ENCODE measurements at places on chromosomes 16 and 17.

- DNase-seq = no peak
Observed at GRCh38 chr17:38465391-38466345, 37.4 kb downstream of the ARHGAP23 start.

DNA sequence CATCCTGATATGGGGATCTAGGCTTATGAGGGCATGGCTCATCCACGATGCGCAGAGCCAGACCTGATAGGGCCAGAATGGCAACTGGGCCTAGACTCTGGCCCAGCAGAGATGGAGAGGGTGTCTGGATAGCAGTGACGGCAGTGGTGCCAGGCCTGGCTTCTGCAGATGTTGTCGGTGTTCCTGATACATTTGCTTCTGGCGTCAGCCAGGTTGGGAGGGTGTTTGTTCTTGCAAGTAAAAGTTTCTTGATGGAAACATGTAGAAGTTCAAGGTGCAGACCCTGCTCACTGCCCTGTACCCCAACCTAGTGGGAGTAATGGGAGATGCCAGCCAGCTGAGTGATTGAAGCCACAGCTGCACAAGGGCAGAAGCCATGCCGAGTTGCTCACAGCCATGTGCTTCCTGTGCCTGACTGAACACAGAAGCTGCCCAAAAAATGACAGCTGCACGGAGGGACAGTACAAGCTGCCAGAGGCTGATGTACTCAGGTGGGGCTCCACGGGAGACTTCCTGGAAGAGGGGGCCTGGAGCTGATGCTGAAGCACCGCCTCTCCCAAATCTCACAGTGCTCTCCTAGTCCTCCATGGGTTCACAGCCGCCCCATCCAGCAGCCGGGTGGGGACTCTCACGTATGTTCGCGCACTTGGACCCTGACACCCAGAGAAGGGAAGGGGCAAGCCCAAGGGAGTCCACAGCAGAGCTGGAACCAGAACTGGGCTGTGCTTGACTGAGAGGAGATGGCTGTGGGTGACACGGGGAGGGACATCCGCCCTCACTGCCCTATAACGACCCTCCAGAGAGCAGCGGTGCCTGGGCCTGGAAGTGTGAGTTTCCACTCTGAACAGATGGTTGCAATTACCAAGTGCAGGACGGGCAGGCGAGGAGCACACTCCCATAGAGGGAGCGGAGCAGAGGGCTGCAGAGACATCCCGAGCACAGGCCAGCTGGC is 78.7 kb downstream of the N4BP1 start:
- DNase-seq = no peak

GRCh38 chr17:28896491-28896883 is 1.0 kb downstream of the FLOT2 start:
- DNase-seq = no peak

DNA sequence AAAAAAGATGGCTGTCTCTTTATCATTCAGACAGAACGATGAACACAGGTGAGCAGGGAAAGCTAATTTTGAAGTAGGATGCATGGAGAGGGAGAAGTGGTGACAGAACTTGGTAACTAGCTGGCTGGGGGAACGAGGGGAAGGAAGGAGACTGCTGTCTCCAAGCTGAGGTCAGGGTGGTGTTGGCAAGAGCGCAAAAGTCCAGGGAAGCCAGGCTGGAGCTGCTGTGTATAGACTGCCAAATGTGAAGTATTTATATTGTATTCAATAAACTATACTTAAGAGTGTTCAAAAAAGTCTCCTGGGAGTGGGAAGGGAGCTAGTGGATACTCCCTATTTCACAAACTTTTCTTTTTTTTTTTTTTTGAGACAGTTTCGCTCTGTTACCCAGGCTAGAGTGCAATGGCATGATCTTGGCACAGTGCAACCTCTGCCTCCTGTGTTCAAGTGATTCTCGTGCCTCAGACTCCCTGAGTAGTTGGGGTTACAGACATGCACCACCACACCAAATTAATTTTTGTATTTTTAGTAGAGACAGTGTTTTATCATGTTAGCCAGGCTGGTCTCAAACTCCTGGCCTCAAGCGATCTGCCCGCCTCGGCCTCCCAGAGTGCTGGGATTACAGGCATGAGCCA is 8.2 kb downstream of the TMEM106A start:
- DNase-seq = no peak

DNA sequence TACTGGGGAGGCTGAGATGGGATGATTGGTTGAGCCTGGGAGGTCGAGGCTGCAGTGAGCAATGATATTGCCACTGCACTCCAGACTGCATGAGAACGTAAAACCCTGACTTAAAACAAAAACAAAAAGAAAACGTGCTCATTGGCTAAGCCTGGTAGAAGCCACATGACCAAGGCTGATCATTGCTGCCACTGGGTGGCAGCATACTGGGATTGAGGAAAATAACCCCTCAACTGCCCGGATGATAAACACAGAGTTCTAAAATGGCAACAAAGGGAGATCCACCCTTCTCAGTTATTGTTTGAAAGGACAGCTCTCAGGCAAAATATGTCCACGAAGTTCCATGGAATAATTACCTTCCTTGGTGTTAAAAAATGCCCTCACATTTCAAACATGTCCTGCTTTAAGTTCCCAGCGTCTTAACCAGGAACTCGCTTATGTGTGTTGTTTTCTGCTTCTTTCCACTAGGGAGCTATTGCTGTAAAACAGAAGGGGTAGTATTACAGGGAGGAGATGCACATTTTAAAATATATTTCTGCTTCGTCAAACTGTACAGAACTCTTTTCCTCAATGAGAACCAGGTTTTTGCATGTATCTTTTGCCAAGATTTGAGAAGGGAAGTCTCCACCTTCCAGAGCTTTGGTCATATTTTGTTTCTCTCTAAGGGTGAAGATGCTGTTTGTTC is 675.3 kb downstream of the MAF start:
- no peak for DNase-seq

DNA sequence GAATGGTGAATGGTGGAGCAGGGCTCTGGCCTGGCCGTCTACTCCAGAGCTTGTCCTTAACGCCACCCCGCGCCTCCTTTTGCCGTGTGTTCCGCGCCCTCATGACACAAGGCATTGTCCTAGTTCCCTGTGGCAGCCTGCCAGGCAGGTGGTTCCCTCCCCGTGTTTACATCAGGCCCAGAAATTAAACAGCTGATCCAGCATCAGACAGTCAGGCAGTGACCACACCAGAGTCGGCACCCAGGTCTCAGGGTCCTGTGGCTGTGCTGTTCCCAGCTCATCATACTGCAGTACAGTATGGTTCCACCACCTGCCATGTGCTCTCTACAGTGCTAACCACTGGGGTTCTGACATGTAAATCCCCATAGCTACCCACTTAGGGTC is 119.7 kb downstream of the RAB11FIP4 start:
- DNase-seq = no peak

DNA sequence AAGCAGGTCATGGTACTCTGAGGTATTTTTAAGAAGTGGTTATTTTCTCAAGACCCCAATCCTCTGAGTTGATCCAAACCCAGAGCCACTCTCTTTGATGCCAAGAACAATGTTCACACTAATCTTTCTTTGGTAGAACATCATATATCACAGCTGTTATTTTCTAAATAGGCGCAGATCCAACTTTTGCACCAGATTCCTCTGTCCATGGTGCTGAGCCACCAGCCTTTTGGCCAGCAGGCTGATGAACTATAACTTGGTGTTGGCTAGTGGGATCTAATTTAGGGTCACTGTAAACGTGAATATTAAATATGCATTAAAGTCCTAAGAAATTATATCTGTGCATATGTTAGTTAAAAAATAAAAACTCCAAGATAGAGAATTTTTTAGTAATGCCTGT is 7.0 kb upstream of the ZKSCAN2 start:
- DNase-seq = no peak

DNA sequence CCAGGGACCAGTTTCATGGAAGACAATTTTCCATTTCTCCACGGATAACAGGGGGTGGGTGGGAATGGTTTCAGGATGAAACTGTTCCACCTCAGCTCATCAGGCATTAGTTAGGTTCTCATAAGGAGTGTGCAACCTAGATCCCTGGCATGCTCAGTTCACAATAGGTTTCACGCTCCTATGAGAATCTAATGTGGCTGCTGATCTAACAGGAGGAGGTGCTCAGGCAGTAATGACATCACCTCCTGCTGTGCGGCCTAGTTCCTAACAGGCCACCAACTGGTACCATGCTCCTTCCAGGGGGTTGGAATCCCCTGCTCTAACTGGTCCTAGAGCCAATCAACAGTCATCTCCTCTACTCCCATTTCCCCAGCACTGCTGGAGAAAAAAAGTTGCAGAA is 19.9 kb downstream of the TEX14 start:
- DNase-seq = no peak

DNA sequence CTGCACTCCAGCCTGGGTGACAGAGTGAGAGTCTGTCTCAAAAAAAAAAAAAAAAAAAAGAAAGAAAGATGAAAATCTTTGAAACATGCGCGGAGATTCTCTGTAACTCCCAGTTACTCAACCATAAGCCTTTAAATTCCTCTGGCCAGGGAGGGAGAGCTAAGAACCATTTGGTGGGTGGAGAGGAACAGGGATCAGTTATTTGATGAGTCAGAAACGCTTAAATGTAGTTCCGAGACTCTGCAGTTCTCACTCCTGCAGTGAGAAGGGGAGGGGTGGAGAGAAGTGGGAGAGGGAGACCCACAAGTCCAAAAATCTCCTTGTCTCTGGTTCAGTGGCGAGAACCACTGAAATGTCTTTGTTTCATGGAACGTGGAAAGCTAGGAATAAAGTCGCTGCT is 266.7 kb downstream of the SOX9 start:
- DNase-seq = no peak

DNA sequence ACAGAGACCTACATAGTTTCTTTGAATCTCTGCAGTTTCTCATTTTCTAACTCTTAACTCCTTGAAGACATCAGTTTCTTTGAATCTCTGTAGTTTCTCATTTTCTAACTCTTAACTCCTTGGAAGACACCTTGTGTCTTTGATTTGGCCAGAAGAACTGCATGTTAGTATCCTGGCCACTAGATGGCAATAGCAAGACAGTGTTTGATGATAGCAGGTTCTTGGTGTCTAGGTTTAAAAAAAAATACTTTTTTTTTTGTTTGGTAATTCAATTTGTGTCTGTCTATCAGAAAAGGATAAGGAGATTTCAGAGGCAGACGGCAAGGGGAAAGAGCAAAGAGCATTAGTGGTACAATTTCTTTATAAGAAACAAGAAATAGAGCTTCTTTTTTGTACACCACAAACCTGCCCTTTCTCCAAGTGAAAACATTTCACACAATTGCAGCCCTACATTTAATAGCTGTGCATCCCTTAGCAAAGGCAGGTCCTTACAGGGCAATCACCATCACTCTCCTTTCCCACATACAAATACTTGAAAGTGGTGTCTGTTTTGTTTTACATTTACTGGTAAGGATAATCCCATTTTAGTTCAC is 1324.9 kb upstream of the CDH8 start:
- DNase-seq = no peak

DNA sequence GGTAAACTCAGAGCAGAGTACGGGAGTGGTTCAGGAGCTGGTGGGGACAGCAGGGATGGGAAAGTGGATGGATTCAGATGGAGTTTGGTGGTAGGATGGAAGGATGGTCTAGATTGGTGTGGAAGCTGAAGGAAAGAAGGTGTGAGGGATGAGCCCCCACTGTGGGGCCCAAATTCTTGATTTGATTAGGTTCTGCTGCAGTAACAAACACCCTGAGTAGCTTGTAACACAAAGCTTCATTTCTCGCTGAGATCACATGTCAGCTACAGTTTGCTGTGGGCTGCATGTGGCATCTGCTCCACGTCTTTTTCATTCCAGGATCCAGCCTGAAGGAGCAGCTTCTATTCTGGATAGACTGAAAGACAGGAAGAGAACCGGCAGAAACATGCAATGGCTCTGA is 143.8 kb downstream of the IRX3 start:
- no peak for DNase-seq

GRCh38 chr17:55635253-55635914 is 87.3 kb downstream of the TMEM100 start:
- no peak for DNase-seq

- no peak for DNase-seq
Observed at GRCh38 chr17:66459811-66460270, 157.4 kb downstream of the PRKCA start.

DNA sequence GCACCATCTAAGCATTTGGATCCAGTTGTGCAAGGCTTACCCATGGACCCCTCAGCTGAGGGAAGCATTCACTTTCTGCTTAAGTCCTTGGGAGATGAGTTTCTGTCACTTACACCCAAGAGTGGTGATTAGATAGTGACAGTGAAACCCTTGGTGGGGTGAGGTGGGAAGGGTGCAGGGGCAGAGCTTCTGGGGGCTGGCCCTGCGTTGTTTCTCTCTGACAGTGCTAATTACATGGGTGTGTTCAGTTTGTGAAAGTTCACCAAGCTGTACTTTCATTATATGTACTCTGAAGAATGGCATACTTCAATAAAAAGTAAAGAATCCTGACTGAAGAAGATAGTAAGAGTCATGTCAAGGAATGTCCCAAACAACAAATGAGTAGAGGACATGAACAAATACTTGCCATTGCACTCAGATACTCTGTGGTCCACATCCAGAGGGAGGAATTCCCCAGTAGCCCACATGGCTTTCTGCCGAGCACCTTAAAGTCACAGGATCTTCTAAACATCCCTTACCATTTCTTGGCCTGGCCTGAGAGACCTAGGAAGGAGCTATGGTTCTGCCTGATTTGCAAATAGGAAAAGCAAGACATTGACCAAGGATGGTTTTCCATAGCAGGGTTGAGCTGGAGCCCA is 8.4 kb downstream of the CHST6 start:
- DNase-seq = no peak

- no peak for DNase-seq
Observed at GRCh38 chr17:34930283-34930682, 31.0 kb downstream of the CCT6B start.

DNA sequence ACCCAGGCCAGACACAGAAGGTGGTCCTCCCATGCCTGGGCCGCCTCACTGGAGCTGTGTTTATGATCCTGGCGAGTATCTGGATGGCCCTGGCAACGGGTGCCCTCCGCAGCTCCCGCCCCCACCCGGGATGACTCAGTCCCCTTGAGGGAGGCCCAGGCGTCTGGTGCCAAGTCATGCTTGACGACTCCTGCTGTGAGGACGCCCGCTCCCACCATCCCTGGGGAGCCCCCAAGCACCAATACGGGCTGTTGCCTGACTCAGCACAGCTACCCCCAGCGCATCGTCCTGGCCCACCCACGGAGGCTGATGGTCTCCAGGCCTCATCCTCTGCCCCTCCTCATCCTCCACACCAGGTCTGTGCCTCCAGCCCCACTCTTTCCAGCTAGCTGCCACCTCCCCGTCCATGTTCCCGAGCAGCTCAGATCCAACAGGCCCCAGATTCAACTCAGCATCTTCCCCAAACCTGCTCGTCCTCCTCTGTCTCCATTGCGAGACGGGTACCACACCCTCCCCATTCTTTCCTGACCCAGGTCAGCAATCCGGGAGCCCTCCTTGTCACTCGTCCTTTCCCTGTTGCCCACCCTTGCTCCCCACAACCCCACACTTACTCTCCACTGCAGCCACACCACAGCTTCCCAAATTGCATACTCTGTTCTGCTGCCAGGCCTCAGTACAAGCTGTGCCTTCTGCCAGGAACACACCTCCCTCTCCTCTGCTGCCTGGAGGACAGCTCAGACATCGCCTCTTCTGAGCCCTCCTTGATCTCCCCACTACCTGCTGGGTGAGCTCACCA is 2.6 kb downstream of the CAMKK1 start:
- DNase-seq = no peak
